HCT116 (cell line): ENCODE measurements at places on chromosomes 1 and 21. TPM values are rescaled to one million over a fixed set of nuclear protein-coding genes. Genes with fewer than 3 reads are reported as not detected.

The FCRL1 gene
- total RNA-seq, result not detected

The S100A2 gene
- total RNA-seq, result 24.8 TPM

The KRTAP19-3 gene
- total RNA-seq, result not detected

The GBP5 gene
- 0.17 TPM for total RNA-seq

The EPHB2 gene
- 19.5 TPM for total RNA-seq

The ACTL8 gene
- total RNA-seq, result 0.69 TPM

DNA sequence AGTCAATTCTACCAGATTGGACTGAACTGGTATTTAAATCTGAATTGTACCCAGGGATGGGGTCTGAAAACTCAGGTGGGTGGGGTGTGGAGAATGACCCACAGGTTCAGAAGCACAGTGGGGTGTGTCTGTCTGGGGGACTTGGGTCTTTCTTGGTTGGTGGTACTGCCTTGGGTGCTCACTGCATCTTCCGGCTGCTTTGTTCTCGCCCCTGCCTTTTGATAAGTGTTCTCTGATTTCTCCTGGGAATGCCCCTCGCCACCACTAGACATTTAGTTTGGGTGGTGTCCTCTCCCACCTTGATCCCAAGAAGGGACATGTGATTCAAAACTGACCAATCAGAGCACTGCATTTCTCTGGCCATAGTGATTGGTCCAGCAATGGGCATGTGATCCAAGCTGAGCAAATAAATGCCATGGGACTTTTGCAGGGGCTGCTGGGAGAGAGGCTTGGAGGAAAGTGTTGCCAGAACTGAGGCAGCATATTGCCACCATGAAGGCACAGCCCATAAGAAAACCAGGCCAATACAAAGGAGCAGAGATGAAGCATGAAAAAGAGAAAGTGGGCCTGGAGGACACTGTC lies 270.5 kb downstream of the NPHP4 start:
- peaks cover 13% of the 10 kb centered on the region for H3K4me1 ChIP-seq
- no peak overlapping the region for H3K27ac ChIP-seq
- H3K27me3 ChIP-seq, result no peaks in the 10 kb centered on the region
- no peak overlapping the region for H3K4me3 ChIP-seq

DNA sequence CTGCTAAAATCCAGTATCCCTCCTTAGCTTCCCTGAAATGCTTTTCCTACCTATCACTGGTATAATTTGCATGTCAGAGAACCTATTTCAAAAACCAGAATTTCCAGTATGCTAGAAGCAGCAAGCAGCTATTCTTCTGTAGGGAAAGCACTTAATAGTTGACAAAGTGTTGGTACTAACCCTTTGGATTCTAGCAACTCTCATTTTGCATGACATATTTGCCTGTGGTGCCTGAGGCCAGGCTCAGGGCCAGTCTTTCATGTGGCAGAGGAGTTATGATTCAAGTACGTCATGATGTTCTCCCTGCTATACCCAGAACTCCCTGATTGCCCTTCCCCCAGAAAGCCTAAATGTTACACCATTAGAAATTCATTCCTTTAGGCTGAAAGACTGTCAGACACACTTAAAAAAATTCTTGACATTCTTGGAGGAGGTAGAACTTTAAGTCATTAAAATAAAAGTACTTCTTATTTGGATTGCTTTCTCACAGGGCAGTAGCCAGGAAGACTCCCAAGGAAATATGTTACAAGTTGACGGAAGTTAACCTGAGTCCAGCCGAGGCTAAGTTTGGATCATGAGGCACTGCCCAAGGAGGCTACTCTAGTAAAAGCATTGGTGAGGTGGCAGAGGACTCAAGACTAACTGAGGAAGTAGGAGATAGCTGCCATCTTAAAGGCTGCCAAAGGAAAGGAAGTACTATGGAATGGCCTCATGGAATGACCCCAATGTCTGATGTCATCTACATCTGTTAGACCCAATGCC lies 298.4 kb upstream of the SPAG17 start:
- H3K36me3 ChIP-seq, result no peaks in the 10 kb centered on the region
- H3K4me3 ChIP-seq, result no peak overlapping the region
- no peaks in the 10 kb centered on the region for H3K4me1 ChIP-seq
- H3K27ac ChIP-seq, result no peak overlapping the region
- DNase-seq, result no peak

DNA sequence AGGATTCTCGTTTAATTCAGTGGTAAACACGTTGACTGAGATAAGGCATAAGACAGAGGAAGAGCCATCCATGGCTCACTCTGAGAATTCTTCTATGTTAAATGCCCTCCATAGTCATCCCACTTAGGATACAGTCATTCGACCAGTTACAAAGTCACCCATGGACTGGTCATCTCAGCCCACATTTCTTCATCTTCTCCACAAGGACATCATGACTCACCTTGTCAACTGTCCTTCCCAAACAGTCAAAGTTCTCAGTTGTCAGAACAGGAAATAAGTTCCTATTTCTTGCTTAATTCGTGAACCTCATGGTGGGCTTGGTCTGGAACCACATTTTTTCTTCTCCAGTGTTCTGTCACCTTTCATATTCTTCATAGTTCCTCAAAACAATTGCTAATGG lies 133.2 kb downstream of the TGFB2 start:
- no peaks in the 10 kb centered on the region for H3K4me1 ChIP-seq
- no peak overlapping the region for H3K4me3 ChIP-seq
- H3K27ac ChIP-seq, result no peak overlapping the region
- H3K36me3 ChIP-seq, result no peaks in the 10 kb centered on the region

DNA sequence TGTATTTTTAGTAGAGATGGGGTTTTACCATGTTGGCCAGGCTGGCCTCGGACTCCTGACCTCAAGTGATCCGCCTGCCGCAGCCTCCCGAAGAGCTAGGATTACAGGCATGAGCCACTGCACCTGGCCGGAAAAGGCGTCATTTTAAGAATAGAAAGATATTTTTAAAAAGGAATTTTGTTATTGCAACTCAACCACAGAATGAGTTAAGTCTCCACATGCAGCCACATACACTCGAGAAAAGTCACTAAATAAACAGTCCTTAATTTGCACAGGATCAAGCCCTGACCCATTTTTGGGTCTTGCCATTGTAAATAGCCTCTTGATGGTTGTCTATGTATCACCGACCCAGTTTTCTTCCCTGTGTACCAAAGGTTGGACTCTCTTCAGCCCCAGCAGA lies 85.5 kb downstream of the FBXO2 start:
- H3K27me3 ChIP-seq, result peaks cover 7% of the 10 kb centered on the region
- no peaks in the 10 kb centered on the region for H3K4me1 ChIP-seq
- H3K4me3 ChIP-seq, result no peak overlapping the region
- no peaks in the 10 kb centered on the region for H3K36me3 ChIP-seq
- no peak overlapping the region for H3K27ac ChIP-seq

- no peak overlapping the region for H3K4me3 ChIP-seq
- H3K27ac ChIP-seq, result no peak overlapping the region
- no peaks in the 10 kb centered on the region for H3K36me3 ChIP-seq
- no peaks in the 10 kb centered on the region for H3K4me1 ChIP-seq
- no peak for DNase-seq
- no peaks in the 10 kb centered on the region for H3K27me3 ChIP-seq
These were observed 6.4 kb upstream of the NBPF11 start for GRCh38 chr1:148158341-148159003.

GRCh38 chr1:223478606-223479005 lies 85.4 kb downstream of the CCDC185 start:
- no peak for DNase-seq
- H3K36me3 ChIP-seq, result no peaks in the 10 kb centered on the region
- H3K4me1 ChIP-seq, result no peaks in the 10 kb centered on the region
- peaks cover 67% of the 10 kb centered on the region for H3K27me3 ChIP-seq

DNA sequence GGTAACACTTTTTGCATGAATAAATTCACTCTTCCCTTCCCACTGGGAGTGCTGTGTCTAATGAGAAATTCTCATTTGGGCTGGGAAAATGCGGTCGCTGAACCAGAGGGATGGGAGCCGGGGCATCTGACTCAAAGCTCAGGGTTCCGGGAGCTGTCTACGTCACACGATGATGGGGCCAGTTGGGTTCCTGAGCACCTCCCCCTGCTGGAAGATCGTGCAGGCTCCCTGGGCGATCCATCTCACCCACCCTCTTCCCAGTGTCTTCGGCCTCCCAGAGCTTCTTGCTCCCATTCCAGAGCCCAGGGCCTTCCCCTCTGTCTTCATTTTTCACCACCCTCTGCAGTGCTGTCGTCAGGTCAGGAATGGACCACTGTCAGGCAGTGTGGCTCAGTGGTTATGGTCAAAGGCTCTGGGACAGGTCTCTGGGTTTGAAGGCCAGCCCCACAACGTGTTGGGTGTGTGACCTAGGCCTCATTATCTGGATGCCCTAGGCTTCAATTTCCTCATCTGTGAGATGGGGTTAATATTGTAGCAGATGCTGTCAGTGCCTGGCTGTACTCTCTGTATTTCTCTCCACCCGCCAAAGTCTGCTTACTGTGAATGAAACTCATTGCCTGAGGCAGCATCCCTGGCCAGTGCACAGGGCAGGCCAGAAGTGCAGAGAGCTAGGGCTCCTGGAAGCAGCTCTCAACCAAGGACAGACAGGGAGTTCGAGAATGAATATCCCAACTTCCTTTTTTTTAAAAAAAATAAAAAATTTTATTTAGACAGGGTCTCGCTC lies 31.8 kb downstream of the IGSF21 start:
- H3K27ac ChIP-seq, result no peak overlapping the region
- DNase-seq, result no peak
- H3K27me3 ChIP-seq, result no peaks in the 10 kb centered on the region; the same call in 1 of the 2 replicates
- H3K4me1 ChIP-seq, result no peaks in the 10 kb centered on the region

GRCh38 chr1:15973772-15974171 lies 2.1 kb downstream of the ZBTB17 start:
- peaks cover 16% of the 10 kb centered on the region for H3K4me1 ChIP-seq
- H3K27ac ChIP-seq, result no peak overlapping the region
- peaks cover 12% of the 10 kb centered on the region; the same call in 1 of the 2 replicates for H3K36me3 ChIP-seq

GRCh38 chr1:65924471-65924870 lies 131.8 kb downstream of the PDE4B start:
- H3K27ac ChIP-seq, result no peak overlapping the region
- no peaks in the 10 kb centered on the region for H3K36me3 ChIP-seq
- H3K27me3 ChIP-seq, result no peaks in the 10 kb centered on the region
- no peaks in the 10 kb centered on the region for H3K4me1 ChIP-seq
- no peak overlapping the region for H3K4me3 ChIP-seq

GRCh38 chr1:42674682-42675081 lies 7.5 kb upstream of the YBX1 start:
- H3K4me3 ChIP-seq, result no peak overlapping the region
- peaks cover 18% of the 10 kb centered on the region for H3K36me3 ChIP-seq
- H3K4me1 ChIP-seq, result no peaks in the 10 kb centered on the region
- no peaks in the 10 kb centered on the region for H3K27me3 ChIP-seq
- DNase-seq, result no peak
- no peak overlapping the region for H3K27ac ChIP-seq

DNA sequence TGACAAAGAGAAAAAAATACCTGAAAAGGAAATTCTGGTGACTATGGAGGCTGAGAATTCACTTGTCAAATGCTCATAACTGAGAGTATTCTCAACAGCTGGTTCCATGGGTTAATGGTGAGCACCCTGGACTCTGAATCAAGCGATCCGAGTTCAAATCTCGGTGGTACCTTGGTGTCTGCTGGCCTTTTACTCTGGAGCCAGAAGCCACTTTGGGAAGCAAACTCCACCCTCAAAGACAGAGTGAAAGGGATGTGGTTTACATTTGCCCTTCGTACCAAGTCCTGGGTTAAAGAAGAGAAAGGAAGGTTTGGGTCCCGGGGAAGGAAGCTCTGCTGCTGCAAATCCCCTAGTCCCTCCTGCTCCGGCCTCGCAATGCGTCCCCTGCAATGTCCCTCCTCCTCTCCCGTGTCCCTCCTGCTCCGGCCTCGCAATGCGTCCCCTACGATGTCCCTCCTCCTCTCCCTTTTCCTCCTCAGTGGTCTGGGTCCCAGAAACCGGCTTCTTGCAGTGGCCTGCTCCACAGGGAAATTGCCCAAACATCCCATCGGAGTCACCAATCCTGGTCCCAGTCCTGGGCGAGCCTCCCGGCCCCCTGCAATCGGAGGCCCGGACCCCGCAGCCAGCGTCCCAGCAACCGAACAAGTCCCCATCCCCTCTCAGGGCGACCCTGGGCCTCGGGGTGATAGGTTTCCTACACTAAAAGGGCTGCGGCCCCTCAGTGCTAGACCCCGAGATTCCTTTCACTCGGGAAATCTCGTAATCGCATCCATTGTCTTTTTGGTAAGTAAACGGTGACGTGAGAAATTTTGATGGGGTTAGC lies 129.4 kb downstream of the PPIAL4G start:
- peak; percentile 81 for DNase-seq
- H3K27me3 ChIP-seq, result no peaks in the 10 kb centered on the region
- no peaks in the 10 kb centered on the region for H3K4me1 ChIP-seq
- no peak overlapping the region for H3K27ac ChIP-seq

GRCh38 chr21:31399591-31399990 lies 55.5 kb upstream of the TIAM1 start:
- H3K4me1 ChIP-seq, result peaks cover 17% of the 10 kb centered on the region
- DNase-seq, result no peak
- H3K4me3 ChIP-seq, result no peak overlapping the region
- H3K36me3 ChIP-seq, result no peaks in the 10 kb centered on the region

GRCh38 chr1:154664331-154665002 lies 56.5 kb upstream of the ADAR start:
- H3K36me3 ChIP-seq, result no peaks in the 10 kb centered on the region
- H3K27me3 ChIP-seq, result no peaks in the 10 kb centered on the region
- no peak overlapping the region for H3K4me3 ChIP-seq
- DNase-seq, result no peak
- H3K27ac ChIP-seq, result no peak overlapping the region
